Activated naive CD4-positive, alpha-beta T cell (primary cell): ENCODE measurements at places on chromosomes 6 and 20.
A peak's percentile ranks its signal among the peaks of the same experiment; 100 is the strongest.

DNA sequence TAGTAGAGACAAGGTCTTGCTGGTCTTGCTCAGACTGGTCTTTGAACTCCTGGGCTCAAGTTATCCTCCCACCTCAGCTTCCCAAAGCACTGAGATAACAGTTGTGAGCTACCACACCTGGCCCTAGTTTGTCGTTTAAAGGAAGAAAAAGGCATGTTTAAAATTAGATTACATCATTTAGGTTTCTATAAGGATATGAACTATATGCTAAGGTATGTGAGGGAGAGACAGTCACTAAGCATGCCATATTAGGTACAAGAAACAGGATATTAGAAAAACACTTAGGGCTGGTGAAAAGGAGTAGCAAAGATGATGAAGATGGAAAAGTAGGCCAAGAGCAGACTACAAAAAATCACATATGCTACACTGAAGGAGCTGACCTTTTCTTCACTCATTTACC lies 106.4 kb downstream of the ASCC3 start:
- no peak for DNase-seq

GRCh38 chr20:51333446-51333845 lies 209.1 kb downstream of the NFATC2 start:
- no peak for DNase-seq

DNA sequence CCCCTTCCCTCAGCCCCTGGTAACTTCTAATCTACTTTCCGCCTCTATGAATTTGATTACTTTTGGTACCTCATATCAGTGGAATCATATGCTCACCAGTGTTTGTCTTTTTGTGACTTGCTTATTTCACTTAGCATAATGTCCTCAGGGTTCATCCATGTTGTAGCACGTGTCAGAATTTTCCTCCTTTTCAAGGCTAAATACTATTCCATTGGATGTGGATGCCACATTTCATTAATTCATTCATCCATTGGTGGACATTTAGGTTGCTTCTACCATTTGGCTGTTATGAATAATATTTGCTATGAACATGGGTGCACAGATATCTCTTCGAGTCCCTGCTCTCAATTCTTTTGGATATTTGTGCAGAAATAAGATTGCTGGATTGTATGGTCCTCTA lies 388.6 kb upstream of the SOX4 start:
- DNase-seq: no peak

- no peak for DNase-seq
These were observed 72.0 kb upstream of the BACH2 start for GRCh38 chr6:90368601-90369000.

- DNase-seq: no peak
These were observed 60.6 kb upstream of the RIN2 start for GRCh38 chr20:19697415-19697814.

DNA sequence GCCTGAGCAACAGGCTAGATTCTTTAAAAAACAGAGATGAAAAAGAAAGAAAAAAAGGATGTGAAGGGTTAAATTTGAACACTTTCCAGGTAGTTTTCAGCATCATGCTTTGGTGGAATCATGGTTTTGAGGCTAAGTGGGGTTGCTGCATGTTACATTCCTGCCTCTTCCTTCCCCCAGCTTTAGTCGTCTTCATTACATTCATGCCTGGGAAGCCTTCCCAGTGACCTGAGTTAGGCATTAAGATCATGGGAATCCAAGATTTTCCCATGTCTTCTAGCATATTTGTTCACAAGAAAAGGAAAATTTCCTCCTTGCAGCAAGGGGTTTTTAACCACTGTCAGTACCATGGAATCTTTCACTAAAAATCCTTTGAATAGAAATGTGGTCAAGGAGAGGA lies 12.0 kb downstream of the TPX2 start:
- DNase-seq: no peak

DNA sequence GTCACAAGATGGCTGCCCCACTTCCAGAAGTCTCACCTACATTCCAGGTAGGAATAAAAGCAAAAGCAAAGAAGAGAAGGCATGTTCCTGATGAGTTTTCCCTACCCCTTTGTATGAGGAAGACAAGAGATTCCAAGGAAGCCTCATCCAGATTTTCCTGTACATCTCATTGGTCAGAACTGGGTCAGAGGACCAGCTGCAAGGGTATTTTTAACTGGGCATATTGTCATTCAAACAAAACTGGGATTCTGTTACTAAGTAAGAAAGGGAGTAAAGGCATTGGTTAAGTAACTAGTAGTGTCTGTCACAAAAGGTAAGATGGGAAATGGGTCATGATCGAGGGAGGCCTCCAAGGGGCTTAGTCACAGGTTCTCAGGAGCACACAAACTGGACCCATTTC lies 28.2 kb upstream of the RIMS4 start:
- DNase-seq: no peak

GRCh38 chr20:44884907-44885391 lies 556 bp upstream of the YWHAB start:
- DNase-seq: no peak

- DNase-seq: no peak
These were observed 185.6 kb downstream of the KIF16B start for GRCh38 chr20:16387666-16388065.

DNA sequence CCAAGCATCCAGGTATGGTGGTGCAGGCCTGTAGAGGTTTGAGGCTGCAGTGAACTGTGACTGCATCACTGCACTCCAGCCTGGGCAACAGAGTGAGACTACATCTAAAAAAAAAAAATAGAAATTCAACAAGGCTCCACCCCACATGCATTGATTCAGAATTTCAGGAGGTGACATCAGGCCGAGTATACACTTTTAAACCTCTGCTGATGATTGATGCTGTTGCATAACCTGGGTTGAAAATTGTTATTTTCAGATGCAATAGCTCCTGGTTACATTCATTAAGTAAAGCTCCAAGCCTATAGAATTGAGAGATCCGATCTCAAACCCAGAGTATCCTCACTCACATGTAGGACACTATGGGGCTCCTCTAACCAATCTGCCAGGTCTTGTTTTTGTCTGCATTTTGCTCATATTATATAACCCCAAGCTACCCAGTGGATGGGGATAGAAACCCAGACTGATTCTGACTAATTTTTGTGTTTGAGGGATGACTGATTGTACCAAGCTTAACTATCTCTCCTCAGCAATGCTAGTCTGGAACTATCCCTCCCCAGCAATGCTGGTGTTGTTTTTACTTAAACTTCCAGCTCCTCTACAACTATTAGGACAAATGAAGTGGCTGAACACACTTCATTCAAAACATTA lies 123.5 kb upstream of the PREP start:
- no peak for DNase-seq

DNA sequence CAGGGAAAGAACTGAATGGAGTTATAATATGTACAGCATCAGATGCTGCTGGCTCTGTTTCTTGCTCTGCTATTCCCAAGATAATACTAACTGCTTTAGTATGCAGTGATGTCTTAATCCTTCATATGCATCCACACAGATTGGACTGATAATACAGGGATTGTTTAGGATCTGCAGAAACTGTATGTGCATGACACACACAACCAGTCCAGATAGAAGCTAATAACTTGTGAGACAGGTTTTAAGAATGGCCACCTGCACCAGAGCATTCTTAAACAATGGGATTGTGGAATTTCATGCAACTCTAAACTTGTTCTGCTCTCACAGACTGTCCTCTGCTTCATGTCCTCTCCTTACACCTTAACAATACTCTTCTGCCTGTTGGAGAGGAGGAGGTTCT lies 90.9 kb downstream of the SPTLC3 start:
- DNase-seq: no peak

GRCh38 chr20:51542033-51542570 lies 417 bp downstream of the NFATC2 start:
- peak; percentile 28 for DNase-seq

- DNase-seq: no peak
These were observed 11.1 kb upstream of the SLC22A23 start for GRCh38 chr6:3467996-3468395.

DNA sequence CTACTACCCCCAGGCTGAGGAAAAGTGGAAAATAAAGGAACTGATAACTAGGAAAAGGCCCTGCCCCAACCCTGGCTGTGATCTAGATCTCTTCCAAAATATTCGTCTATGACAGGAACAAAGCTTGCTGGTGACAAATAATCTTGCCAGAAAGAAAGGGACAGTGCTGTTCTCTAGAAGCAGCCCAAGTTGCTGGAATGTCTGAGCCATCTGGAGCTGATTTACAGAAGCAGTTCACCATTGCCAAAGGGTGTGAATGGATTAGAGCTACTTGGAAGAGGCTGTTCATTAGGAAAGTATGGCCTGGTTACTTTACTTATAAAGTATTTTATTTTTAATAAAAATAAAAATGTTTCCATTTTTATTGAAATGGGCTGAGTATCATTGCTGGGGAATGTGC lies 146.3 kb downstream of the EPM2A start:
- DNase-seq: no peak

DNA sequence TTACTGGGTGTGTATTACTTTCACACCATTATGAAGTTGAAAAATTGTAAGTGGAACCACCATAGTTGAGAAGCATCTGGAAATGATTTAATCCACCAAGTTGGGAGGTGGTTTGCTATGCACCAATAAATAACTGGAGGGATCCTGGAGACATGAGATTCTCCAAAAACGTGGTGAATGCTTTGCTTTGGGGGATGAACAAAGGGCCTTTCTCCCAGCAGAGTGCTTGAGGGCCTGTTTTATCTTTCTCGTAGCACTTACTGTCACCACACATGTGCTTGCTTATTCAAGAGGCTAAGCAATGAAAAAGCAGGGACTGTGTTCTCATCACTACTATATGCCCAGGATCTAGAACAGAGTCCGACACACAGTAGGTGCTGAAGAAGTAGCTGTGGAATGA lies 371.1 kb downstream of the DHX35 start:
- no peak for DNase-seq

GRCh38 chr6:99559057-99559456 lies 9.4 kb downstream of the CCNC start:
- no peak for DNase-seq

- DNase-seq: no peak
These were observed 30.5 kb upstream of the ADA start for GRCh38 chr20:44681796-44682566.

- DNase-seq: no peak
These were observed 78.3 kb downstream of the AKAP7 start for GRCh38 chr6:131213501-131213990.

- no peak for DNase-seq
These were observed 654.2 kb upstream of the MAP3K7 start for GRCh38 chr6:91240878-91241603.

- DNase-seq: no peak
These were observed 28.5 kb upstream of the TMEM14A start for GRCh38 chr6:52642368-52642767.

DNA sequence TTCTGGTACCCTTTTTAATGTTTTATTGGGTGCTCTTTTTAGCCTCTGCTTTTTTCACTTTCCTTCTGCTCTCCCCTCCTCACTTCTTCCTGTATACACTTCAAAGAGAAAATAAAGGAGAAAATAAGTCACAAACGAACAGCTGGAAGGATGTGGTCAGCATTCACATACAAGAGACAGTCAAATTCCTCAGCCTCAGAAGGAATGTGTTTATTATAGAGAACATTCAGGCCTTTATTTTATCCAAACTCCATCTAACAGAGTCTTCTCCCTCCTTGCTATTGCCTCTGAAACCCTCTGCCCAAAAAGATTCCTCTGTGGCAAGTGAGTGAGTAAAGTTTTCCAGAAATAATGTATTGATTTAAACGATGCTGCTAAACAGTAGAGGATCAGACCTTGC lies 490.4 kb downstream of the FRK start:
- DNase-seq: no peak

GRCh38 chr6:73074175-73074574 lies 151.1 kb downstream of the KHDC1L start:
- DNase-seq: no peak

DNA sequence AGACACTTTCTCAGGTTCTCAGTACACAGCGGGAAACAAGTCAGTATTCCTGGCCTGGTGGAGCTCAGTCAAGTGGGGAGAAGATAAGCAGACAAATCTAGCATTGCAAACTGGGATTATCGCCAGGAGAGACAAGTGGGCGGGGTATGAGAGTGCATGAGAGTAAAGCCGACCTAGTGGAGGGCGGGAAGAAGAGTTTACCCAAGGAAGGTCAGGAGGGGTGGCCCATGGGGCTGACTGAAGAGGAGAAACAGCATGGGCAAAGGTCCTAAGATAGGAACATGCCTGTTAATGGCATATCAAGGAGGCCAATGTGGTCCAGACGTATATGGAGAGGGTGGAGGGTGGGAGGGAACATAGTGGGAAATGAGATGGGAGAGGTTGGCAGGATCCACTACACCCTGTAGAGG lies 12.4 kb upstream of the CSNK2A1 start:
- DNase-seq: no peak

DNA sequence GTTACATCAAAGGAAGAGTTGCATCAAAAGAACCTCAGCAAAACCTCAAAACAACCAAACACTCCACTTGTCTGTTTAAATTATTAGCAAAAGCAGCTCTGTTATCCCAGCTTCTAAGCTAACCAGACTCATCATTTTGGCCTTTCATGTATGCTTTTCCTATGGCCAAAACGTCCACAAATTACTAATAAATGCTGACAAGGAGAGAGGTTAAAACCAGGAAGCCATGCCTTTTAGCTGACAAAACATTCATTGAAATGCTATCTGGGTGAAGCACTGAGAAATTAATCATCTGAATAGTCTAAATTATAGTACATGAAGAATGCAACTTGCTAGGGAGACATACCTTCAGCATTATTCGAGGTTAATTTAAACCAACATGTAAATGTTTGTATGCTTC lies 80.6 kb downstream of the LAMA2 start:
- DNase-seq: no peak

- DNase-seq: no peak
These were observed 306.0 kb downstream of the RNF144B start for GRCh38 chr6:18692929-18693685.

DNA sequence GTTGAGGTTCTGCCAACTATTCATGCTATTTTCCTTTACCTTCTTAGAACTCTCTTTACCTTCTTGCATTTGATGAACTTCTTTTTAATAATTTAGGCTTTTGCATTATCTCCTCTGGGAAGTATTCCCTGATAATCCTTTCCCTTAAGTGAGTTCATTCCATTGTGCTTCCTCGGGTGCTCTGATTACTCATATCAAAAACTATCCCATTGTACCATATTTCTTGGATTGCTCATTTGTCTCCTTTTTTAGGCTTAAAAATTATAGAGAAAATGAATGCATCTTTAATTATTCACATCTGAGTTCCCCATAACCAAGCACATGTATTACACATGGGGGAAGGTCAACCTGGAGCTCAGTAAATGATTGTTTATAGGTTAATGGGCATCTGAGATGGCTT lies 2.5 kb downstream of the CALHM4 start:
- no peak for DNase-seq

- DNase-seq: no peak
These were observed 54.7 kb downstream of the ELOVL5 start for GRCh38 chr6:53294095-53294494.

DNA sequence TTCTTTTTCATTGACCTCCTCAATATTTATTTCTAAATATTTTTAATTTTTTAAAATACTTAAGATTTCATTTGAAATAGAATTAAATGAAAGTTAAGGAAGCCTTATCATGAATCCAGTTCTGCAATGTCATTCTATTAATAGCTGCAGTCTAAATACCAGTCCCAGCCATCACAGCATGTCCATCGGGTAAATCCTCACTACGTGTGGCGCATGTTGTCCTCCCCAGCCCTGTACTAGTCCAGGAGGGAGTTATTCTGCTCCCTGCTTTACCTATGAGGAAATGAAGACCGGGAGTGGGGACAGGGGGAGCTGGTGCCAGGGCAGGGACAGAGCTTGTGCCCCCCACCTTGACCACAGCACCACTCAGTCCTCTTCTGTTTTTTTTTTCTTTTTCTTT lies 125.1 kb upstream of the QKI start:
- no peak for DNase-seq

GRCh38 chr6:74932232-74932888 lies 273.5 kb downstream of the COL12A1 start:
- no peak for DNase-seq
